Mammary epithelial cell (primary cell): ENCODE measurements at places on chromosomes 6 and 20. TPM values are rescaled to one million over a fixed set of nuclear protein-coding genes. Genes with fewer than 3 reads are reported as not detected.

- DNase-seq: no peak
Observed at GRCh38 chr20:49272654-49273053, 5.2 kb downstream of the ZNFX1 start.

GRCh38 chr6:37547564-37548061 is 47.9 kb upstream of the CCDC167 start:
- DNase-seq: peak; percentile 91

The TIAM2 gene
- 13.3 TPM for total RNA-seq

GRCh38 chr6:157381631-157382621 is 936 bp downstream of the ZDHHC14 start:
- peak; percentile 41 for DNase-seq

The GPX6 gene
- not detected for total RNA-seq

The APOM gene
- total RNA-seq: 1.8 and 4.7 TPM in 2 replicates

The DOK5 gene
- 0.17 TPM for total RNA-seq
